ENCODE measurements at places on chromosomes 3 and 15.

- DNase-seq = peak; percentile 67
Measured at GRCh38 chr15:100703032-100703578, 100.7 kb downstream of the ASB7 start.

DNA sequence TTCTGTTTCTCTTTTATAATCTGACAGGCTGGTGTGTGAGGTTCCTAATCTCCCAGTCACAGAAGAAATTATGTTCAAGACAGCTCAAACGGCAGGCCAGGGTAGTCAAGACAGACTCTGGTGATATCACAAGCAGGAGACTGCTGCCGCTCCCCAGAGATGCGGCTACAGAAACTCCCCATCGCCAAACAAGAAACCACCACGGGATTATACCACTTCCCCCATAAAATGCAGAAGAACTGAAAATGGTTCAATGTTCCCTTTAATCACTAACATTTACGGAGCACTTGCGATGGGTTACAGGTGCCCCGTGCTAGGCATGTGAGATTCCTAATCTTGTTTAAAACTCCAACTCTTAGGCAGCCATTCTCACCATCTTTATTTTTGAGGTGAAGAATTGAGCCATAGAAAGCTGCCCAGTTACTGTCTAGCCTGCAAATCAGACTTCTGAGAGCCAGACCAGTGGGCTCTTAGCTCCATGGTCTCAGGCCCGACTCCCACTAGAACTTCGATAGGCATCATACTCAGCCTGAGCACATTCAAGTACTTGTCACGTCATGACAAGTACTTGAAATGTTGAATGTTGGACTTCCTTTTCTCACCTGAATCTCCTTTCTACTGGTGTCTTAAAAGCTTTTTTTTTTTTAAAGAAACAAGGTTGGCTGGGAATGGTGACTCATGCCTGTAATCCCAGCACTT, 58.4 kb downstream of the TBC1D2B start:
- no peak for DNase-seq

- no peak for DNase-seq
Measured at GRCh38 chr3:80439490-80439889, 671.7 kb upstream of the ROBO1 start.

DNA sequence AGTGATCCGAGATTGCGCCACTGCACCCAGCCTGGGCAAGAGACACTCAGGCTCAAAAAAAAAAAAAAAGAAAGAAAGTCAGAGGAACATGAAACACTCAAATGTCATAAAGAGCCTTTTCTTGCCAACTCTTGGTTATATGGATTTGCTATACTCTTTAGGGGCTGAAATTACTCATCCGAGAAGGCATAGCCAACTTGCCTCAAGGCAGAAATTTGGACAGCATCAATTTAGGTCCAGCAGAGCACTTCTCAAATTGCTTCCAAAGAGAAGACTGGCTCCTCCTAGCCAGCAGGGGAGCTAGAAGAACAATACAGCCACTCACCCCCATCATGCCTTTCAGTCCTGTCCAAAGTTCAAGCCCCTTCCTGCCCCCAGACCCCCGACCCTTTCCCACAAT, 43.8 kb downstream of the OSBPL10 start:
- peak; percentile 36 for DNase-seq

GRCh38 chr15:101124731-101125451, 127.0 kb downstream of the CHSY1 start:
- DNase-seq = peak; percentile 54

DNA sequence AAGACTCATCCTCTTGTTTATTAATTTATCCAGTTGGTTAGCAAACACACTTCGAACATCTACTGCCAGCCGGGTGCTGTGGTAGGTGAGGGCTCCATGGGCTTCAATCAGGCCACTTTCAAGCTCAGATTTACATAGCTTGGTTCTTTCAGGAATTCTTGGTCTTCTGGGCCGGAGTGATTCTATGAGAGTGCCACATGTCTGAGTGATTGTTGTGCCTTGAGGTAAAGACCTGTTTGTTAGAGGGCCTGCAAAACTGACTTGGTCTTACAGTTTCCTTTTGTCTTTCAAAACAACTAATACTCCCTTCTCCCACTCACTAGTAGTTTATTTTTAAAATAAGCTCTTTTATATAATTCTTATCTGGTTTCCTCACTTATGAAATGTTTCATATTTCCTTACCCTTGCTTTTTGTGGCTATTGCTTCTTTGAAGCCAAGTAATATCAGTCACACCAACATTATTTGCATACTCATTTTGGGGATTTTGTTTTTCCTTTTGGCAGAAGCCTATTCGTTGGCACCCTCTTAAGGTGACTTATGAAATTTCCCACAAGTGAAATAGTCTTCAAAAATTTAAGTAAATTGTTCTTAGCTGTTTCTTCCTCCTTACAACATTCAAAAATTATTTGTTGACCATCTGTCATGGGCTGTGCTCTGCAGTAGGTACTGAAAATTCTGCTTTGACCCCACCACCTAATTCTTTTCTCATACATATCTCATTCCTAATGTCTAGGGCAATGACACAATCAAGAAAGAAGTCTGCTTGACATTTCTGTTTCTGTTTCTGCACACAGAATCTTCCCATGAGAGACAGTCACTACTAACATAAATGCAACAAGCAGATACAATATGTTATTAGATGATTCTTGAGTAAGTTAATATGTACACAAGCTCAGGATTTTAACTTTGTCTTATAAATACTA, 120.2 kb downstream of the LRRC28 start:
- peak; percentile 5 for DNase-seq

DNA sequence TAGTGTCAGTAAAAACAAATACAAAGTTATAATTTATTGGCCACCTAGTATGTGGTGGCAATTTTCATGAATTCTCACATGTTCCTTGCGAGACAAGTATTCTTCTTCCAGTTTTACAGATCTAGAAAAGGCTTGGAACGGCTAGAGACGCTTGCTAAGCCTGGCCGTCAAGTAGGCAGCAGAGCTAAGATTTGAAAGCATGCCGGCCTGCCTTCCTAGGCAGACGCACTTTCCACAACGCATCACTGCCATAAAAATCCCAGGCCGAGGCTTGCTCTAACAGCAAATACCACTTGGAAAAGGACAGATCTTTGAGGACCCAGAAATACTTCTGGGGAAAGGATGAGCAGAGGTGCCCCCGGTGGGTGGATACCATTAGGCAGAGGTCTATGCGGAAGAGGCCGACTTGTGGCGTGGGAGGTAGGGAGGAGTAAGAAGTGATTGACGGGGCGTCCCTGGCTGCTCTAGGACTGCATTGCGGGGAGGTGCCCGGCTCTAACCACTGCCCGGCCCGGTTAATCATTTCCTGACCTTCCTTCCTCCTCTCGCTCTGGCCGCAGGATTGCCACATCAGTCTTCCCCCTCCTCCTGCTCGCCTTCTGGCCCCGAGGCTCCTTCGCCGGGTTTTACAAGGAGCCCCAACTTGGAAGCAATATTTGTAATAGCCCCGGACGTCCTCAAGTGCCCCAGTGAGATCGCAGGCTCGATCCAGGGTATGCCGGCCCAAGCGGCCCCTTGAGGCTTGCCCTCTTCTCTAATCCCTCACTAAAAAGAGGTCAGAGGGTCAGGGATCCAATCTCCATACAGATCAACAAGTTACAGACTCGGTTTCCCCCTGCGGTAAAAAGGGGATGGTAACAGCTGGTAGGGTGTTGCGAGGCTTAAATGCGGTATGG, 1.3 kb upstream of the USP3 start:
- DNase-seq = peak; percentile 97

DNA sequence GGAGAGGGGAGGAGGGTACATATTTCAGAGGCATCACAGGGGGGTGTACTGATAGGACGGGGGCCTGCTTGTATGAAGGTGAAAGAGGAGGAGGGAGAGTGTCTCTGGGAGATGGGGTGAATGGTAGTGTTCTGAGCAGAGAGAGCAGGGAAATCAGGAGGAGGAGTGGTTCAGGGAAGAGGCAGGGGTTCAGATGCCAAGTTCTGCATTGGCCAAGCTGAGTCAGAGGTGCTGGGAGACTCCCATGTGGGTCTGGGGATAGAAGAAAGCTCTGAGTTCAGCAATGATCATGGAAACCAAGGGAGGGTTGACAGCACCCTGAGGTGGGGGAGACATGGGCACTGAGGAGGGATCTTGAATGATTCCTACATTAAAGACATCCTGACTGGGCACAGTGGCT, 3.0 kb downstream of the CYP8B1 start:
- DNase-seq = no peak

- DNase-seq = no peak
Measured at GRCh38 chr3:22928216-22929110, 274.7 kb upstream of the UBE2E2 start.

DNA sequence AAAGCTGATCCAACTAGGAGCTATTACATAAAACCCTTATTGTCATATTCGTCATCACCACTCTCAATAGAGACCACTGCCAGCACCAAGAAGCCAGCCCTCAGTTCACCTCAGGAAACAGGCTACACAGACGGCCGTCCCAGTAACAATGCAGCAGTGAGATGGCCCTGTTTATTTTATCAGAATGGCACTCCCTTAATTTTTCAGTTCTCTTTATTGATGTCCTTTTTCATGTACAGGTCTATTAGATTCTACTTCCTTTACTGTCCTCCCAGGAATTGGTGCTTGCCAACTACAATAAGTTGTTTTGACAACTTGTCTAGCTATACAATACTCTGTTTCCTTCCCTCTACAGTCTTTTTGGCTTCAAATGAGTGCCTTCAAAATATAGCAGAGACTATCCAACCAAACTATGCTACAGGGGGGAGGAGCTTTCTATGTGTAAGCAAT, 272.5 kb downstream of the ZBTB20 start:
- DNase-seq = no peak

DNA sequence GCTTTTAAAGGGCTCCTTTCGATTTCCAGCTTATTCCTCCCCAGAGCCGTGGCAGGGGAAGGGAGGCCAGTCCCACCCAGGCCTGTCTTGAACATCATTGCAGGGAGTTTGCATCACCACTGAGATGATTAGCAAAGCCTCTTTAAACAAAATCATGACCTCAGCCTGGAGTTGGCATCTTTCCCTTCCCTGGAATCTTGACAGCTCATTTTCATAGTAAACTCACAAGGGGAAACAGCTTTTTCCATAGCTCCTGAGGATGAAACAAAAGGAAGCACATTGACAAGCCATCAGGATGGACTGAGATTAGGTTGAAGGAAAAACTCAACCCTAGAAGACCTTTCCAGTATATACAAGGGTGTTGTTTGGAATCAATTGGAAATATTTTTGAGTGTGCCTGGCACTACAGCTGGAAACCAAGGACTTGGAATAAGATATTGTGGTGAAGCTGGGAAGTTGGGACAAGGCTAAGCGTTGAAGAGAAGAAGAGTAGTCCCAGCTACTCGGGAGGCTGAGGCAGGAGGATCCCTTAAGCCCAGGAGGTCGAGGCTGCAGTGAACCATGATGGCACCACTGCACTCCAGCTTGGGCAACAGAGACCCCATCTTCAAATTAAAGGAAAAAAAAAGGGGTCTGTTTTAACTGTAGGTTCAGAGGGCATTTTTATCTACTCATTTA, 3.1 kb upstream of the LARP6 start:
- DNase-seq = peak; percentile 98

- no peak for DNase-seq
Measured at GRCh38 chr3:4506559-4507023, 13.4 kb downstream of the ITPR1 start.

DNA sequence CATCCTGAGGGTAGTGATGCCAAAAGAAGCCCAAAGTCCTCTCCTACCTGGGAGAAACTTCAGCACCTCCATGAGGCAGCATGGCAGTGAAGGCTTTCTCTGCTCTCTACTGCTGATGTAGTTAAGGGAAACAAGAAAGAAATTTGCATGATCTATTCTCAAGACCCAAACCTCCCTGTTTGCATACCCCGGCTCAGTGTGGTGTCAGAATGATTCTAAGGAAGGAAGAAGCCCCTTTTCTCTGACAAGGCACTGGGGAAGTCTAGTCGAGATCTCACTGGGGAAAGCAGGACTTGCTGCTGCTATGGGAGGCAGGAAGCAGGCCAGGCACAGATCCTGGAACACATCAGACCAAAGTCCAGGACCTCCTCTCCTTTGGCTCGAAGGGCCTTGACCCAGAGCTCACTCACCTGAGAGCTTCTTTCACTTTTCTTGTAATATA, 89.4 kb upstream of the ICE2 start:
- DNase-seq = no peak

- DNase-seq = peak; percentile 23
Measured at GRCh38 chr3:151770956-151771355, 37.2 kb downstream of the AADACL2 start.

DNA sequence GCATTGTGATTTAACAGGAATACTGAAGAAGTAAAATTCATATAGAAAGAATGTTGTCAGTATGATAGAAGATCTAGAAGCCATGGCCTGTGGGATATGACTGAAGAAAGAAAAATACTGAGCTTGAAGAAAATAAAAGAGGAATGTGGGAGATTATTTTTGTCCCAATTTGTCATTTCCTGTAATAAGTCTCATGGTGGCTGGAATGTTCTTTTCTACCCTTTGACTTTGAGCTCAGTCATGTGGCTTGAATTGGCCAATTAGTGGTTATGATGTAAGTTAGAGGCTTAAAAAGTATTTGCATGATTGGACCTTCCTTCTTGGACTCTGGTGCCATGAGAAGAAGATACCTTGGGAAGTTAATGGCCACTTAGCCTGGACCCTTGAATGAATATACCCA, 14.1 kb downstream of the APH1B start:
- DNase-seq = peak; percentile 84
